CD4-positive, alpha-beta T cell treated with Interleukin-15 for 4 hours (primary cell): ENCODE measurements at places on chromosomes 2 and 18.

DNA sequence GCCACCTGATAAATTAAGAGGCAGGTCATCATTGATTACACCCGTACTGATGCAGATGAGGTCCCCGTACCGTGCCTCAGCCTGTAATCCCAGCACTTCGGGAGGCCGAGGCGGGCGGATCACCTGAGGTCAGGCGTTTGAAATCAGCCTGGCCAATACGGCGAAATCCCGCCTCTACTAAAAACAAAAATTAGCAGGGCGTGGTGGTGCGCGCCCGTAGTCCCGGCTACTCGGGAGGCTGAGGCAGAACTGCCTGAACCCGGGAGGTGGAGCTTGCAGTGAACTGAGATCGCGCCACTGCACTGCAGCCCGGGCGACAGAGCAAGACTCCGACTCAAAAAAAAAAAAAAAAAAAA, 683 bp upstream of the ENOSF1 start:
- DNase-seq = no peak

DNA sequence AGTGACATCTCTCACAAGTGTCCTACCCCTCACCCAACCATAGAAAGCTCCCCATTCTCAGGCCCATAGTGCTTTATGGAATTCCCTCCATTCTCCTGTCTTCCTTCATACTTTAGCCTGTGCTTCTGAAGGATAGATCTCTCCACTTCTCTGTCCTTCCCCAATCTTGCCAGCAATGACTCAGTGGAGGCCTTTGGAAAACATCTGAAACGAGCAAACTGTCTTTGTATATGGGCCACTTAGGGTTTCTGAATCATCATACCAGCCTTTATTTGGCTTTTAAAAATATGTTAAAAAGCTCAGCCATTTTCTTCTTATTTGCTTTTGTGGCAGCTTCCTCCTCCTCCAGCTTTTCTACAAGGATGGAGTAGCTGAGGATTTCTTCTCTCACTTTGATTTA, 65.6 kb upstream of the ZNF385B start:
- no peak for DNase-seq

DNA sequence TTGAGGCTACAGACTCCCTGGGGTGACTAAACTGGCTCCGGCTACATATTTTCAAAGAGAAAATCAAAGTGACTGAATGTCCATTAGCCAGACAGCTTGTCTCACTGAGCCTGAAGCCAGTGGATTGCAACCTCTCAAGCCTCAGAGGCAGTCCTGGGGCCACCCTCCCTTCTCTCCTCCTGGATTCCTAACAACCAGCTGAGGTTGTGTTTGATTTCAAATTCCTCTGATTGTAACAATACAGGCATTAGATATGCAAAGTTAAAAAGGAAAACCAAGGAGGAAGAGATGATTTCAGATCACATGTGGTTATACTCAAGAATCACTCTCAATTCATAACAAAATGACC, 101.0 kb upstream of the LMAN1 start:
- DNase-seq = no peak

- no peak for DNase-seq
Observed at GRCh38 chr2:165575044-165575615, 105.6 kb downstream of the CSRNP3 start.

- peak; percentile 56 for DNase-seq
Observed at GRCh38 chr18:63339920-63340484, 20.4 kb upstream of the BCL2 start.

GRCh38 chr18:56748698-56749268, 97.6 kb downstream of the WDR7 start:
- no peak for DNase-seq

DNA sequence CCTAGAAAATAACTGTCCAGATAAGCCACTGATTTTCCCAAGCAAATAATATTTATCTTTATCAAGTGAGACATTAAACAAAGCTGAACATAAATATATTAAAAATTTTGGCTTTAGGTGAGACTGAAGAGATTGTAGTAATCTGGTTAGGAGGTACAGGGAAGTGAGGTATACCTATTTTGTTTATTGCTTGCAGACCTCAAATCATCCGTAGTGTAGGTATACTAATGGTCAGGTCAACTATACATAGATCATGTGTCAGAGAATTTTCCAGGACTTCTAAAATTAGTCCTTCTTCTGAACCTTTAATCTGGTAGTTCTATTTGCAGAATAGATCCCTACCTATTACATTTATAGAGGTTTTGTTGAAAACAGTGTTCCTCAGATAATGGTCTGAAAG, 41.5 kb downstream of the SP140 start:
- DNase-seq = no peak

DNA sequence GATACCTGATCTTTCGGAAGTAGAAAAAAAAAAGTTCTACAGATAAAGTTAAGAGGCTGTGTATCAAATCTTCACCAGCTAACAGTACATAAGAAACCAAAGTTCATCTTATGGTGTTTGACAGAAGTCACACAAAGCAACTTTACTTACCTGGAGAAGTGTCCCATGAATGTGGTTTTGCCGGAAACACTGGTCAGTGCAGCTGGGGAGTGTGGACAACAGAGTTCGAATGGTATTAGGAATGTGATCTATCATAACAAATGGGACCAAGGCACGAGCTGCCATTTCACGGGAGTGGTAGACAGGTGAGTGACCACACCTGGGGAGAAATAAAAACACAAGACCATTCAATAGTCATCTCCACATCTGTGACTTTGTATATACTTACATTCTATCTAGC, 171.4 kb upstream of the ZFP36L2 start:
- no peak for DNase-seq

- no peak for DNase-seq
Observed at GRCh38 chr2:36572054-36572718, 25.8 kb downstream of the FEZ2 start.

GRCh38 chr2:177758591-177759371, 313.8 kb downstream of the PDE11A start:
- DNase-seq = no peak

DNA sequence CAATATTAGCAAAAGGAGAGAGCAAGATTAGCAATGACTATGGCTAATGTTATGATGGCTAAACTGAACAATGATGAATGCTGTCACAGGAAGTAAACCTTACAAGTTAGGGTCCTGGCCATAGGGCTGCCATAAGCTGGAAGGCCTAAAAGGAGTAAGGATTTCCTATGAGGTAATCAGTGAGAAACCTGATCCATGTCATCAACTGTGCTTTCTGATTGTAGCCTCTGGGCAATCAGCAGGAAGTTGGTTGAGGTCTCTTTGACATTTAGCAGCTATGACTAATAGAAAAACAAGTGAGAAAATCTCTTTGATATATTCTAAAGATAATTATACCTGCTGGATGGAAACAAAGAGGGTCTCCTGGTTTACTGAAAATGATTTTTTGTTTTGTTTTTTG, 193.0 kb downstream of the RAB3GAP1 start:
- DNase-seq = peak; percentile 6

- no peak for DNase-seq
Observed at GRCh38 chr2:62565309-62565908, 59.4 kb upstream of the TMEM17 start.

DNA sequence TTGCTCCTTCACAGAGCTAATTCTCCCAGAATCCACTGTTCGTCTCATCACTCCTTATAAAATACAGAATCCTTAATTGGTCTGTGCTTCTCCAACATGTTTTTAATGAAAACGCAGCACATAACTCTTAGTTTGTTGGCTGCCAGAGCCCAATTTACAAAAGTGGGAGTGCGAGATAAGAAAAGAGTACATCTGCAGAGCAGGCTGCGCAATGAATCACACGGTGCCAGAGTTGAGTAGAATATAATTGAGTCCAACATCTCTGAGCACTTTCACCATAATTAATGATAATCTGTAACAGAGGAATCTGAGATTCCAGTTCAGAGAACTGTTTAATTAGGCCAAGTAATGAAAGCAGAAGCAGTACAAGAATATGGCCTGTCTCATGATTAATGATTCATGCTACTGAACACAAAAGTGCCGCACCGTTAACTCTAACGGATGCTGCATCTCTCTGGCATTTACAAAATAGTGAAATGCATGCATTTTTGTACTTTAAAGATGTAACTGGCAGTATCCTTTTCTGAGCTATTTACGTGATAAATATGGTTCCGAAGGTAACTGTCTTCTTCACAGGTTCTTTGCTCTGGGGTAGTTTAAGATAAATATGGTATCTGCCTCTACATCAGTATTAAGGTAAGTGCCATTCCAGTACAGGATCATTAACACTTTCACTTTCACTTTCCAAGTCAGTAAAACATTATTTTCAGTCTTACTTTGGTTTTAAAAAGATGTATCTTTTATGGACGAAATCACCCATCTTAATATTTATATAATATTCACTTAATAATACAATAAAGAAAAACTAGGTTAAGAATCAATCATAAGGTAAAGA, 785.6 kb downstream of the NR4A2 start:
- DNase-seq = no peak

DNA sequence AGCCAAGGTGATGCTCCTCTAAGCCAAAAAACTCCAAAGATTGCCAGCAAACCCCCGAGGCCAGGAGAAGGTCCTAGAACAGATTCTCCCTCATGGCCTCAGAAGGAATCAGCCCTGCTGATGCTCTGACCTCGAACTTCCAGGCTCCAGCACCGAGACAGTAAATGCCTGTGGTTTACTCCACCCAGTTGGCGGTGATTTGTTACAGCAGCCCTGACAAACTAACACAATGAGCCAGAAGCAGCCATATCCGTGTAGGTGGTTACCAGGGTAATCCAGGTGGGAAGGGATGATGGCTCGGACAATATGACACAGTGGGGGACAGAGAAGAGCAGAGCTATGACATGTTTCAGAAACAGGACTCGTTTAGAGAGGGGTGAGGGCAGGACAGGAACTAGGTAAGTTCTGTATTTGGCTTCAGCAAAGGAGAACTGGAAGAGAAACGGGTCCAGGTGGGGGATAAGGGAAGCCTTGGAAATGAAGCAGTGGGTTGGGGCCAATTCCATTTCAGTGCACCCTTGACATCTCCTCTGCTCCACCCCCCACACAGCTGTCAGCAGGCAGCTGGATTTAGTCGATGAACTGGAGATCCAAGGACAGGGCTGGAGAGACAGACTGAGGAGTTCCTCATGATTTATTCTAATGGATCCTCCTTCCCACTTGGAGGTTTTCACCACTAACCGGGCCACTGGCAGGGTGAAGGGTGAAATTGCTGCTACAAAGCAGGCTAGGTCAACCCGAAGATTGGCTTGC, 179.7 kb upstream of the SH3BP4 start:
- no peak for DNase-seq

DNA sequence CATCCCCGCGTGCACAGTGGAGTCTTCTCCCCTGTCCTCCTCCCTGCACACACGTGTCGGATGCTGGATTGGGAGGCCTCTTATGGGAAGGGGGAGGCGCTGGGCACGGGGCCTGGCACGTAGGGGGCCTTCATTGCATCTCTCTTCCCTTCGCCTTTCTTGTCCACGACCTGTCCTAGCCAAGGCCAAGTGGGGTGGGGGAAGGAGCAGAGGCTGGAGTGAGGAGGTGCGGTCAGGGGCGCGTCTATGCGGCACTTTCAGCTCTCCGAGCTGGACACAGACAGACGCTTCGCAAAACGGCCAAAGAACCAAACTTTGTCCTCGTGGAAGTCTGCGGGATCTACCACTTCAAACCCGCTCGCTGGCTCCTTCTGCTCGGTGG, 13.4 kb downstream of the ALPG start:
- DNase-seq = no peak

- no peak for DNase-seq
Observed at GRCh38 chr2:196515608-196516007, 123.9 kb upstream of the CCDC150 start.

DNA sequence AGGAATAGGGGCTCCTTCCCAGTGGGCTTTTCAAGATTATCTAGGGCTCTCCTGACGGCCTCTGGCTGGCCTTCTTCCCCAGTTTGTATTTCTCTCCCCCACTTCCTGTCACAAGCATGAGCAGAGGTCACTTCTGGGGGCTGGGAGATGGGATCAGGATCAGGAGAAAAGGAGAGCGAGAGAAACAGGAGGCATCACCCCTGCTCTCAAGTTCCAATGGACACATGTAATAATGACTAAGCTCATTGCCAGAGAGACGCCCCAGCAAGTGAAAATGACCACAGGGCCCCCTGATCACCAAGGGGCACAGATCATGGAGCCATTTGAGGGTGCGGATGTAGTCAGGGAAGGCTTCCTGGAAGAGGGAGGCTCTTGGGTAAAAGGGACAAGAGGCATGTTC, 92.1 kb downstream of the SMAD7 start:
- DNase-seq = no peak

DNA sequence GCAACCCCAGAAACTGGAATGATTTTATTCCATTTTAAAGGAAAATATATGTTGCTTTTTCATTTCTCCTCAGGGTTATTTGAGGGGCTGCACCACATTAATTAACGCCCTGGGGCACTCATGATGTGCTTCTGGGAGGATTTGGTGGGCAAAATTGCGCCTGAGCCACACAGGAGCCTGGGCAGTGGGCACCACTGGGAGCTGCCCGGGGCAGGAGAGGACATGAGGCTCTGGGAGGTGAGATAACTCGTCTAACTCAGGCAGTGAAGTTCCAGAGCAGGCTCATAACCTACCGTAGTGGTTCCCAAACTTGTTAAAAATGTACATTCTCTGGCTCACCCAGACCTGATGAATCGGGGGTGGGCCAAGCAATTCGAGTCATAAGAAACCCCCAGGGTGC, 68.3 kb downstream of the EDAR start:
- no peak for DNase-seq

GRCh38 chr2:171553236-171553635, 31.0 kb downstream of the CYBRD1 start:
- DNase-seq = no peak

DNA sequence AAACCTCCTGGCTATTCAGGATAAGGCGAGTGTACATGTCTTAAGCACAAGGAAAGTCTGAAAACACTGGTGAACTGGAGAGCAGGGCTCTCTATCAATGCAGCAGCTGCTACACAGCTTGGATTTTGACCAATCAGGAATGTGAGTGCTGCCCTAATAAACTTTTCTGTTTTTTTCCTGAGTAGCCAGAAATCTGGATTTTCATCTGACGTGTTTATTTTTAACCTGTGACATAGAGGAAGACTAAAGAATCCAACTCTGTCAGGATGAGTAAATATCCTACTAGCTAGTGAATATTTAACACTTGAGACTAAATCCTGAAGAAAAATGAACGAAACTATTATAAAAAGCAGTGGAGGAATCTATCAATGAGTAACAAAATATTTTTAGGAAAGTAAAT, 1638.9 kb downstream of the LRP1B start:
- no peak for DNase-seq

DNA sequence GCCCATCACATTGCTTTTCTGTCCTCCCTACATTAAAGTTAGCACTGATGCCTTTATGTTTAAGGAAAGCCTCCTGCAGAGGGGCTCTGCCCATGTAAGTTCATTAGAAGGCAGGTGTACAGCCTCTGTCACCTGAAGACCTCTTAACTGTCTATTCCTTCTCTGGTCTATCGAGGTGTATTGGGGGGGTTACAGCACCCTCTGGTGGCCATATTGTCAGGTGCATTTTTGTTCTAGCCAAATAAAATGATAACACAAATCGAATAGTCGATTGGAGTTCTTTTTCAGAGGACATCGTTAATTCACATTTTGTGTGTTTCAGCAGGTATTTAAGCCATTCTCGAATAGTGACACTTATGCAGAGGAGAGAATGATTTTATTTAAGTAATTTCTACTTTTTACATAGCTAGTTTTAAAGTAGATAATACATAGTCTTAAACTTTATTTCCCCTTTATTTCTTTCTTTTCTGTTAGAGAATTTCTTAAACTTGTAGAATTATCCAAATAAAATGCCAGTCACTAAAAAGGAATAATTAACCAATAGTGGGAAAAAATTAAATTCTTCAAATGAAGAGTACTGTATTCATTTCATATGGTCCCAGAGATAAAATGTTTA, 136.8 kb downstream of the NEDD4L start:
- DNase-seq = peak; percentile 63
